ENCODE measurements at places on chromosomes 1 and 21. TPM values are rescaled to one million over a fixed set of nuclear protein-coding genes. Genes with fewer than 3 reads are reported as not detected.

The LRRC3 gene
- total RNA-seq, result 1.8 TPM

The SLC5A9 gene
- total RNA-seq, result under 0.01 TPM

The DYNLT5 gene
- 0.77 TPM for total RNA-seq

The FAM229A gene
- total RNA-seq, result 1.4 TPM

The HSD3B1 gene
- total RNA-seq, result not detected

The PCAT6 gene
- total RNA-seq, result 0.25 TPM

The RNF223 gene
- not detected for total RNA-seq

The PLA2G4A gene
- 16.2 TPM for total RNA-seq

The ST3GAL3 gene
- total RNA-seq, result 6.2 TPM

The MYOG gene
- not detected for total RNA-seq

The NTNG1 gene
- 0.13 TPM for total RNA-seq

The SMG7 gene
- 11.8 TPM for total RNA-seq

The ARHGEF16 gene
- total RNA-seq, result 0.39 TPM

The C1QB gene
- not detected for total RNA-seq

The MPZ gene
- total RNA-seq, result 1.5 TPM

The CAMSAP2 gene
- 29.2 TPM for total RNA-seq

The A3GALT2 gene
- not detected for total RNA-seq

The BSDC1 gene
- 46.5 TPM for total RNA-seq

The WNT9A gene
- total RNA-seq, result 0.76 TPM

The PBXIP1 gene
- 101 TPM for total RNA-seq

The CXADR gene
- 48.3 TPM for total RNA-seq

The NTMT2 gene
- not detected for total RNA-seq

All from dermis microvascular lymphatic vessel endothelial cell (primary cell).